Activated CD4-positive, alpha-beta T cell treated with anti-CD3 and anti-CD28 coated beads for 24 hours (primary cell): ENCODE measurements at places on chromosomes 16 and 17.
A peak's percentile ranks its signal among the peaks of the same experiment; 100 is the strongest.

- no peak for DNase-seq
Measured at GRCh38 chr16:78211020-78211599, 111.7 kb downstream of the WWOX start.

DNA sequence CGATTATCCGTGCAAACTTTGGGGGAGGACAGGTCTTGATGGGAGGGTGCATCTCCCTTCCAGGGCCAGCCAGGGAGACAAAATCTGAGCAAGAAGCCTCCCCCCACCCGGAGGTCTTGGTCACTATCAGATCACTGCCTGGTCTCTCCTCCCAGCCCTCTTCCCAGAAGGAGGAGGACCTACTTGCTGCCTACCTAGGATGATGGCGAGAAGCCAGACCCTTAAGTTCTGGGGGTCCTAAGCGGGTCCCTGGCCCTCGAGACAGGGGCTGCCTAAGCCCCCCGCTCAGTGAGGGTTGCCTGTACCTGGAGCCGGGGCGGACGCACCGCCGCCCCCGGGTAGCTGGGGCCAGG, 4.6 kb downstream of the TSPOAP1 start:
- no peak for DNase-seq

- no peak for DNase-seq
Measured at GRCh38 chr16:50498431-50499155, 49.6 kb upstream of the NKD1 start.

DNA sequence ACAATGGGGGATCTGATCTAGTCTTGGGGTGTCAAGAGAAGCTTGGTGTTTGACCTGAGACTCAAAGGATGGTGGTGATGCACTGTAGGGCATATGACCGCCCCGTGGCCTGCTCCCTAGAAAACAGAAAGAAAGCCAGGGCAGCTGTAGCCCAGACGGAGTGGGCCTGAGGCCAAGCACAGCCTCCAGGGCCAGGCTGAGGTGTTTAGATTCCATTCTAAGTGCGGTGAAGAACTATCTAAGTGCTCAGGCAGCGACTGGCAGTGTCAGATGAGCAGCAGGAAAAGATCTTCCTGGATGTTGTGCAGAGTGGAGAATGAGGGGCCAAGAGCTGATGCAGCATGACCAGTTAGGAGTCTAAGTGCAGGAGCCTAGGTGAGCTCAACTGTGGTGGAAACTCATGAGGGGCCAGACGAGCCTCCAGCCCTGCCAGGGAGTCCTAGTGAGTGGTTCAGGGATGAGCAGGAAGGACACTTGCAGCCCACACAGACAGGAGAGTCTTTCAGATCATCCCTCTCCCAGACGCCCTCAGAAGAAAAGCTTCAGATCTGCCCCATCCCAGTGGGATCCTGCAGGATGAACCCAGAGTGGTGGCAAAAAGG, 314.2 kb upstream of the CCL2 start:
- no peak for DNase-seq

- DNase-seq, result no peak
Measured at GRCh38 chr17:19250421-19251173, 13.4 kb downstream of the EPN2 start.

DNA sequence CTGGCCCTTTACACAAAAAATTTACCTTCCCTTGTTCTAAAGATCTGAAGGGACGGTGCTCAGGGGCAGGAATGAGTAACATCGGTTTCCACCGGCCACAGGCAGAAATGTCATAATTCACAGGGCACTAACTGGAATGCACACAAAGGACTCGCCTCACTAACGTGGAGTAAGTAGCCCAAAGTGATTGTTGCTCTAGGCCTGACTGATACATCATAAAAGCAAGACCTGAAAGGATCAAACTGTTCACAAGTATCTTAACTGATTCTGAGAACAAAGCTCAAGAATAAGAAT, 8.9 kb upstream of the TCF25 start:
- no peak for DNase-seq

DNA sequence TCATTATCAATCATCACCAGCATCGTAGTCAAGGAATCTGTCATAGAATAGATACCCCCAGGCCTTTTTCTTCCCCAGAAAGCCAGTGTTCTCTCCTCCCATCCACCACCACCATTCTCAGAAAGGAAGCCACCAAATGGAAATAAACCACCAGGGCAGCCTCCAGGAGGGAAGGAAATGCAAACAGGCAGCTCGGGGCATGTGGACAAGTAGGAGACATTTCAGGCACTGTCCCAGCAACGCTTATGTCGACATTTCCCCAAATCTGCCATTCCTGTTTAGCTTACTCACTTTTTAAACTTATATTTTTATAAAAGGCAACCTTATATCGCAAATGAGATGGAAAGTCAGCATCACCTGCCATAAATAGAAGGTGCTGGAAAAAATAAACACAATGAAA, 15.8 kb downstream of the EMP2 start:
- DNase-seq, result no peak

DNA sequence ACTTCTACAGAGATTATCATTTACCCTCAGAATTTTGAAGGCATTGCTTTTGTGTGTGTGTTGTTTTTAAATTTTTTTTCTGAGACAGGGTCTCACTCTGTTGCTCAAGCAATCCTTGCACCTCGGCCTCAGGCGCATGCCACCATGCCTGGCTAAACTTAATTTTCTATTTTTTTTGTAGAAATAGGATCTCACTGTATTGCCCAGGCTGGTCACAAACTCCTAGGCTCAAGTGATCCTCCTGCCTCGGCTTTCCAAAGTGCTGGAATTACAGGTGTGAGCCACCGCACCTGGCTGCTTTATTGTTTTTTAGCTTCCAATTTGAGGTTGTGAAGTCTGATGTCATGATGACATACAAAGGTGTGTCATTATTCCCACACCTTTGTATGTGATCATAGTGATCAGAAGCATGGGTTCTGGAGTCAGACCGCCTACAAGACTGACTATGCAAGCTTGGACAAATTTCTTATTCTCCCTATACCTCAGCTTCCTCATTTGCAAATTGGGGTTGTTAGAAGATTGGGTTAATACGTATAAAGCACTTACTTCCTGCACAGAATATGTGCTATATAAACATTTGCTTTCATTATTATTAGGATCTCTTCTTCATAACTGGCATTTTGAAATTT, 5.8 kb downstream of the SEPHS2 start:
- DNase-seq, result no peak

- DNase-seq, result no peak
Measured at GRCh38 chr17:32814836-32815235, 62.1 kb downstream of the MYO1D start.

GRCh38 chr16:61576476-61576875, 459.8 kb downstream of the CDH8 start:
- DNase-seq, result no peak

DNA sequence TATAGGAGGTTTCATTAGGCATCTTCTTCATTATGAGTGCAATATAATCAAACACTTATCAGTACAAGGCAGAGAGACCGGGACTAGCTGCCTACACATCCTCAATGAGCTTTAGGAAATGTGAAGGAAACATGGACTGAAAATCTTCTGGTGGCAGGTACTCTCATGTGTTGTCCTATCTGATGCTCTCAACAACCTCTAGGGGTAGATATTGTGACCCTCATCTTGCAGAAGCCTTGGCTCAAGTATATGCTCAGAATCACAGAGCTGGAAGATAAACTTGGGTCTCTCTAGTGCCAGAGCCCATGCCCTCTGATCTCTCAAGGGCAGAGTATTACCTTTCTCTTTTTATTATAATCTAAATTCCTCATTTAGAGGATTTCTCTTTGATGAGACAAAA, 181.6 kb upstream of the C17orf78 start:
- DNase-seq, result no peak

DNA sequence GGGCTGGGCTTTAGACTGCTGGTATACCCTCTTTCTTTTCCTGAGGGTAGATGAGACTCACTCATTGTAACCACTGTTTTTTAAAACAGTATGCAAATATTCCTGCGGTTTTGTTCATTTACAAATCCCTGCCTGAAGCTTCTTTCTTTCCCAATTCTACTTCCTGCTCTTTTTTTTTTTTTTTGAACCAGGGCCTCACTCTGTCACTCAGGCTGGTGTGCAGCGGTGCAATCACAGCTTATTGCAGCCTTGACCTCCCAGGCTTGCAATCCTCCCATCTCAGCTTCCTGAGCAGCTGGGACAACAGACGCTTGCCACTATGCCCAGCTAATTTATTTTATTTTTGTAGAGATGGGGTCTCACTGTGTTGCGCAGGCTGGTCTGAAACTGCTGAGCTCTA, 8.0 kb upstream of the SULT1A1 start:
- no peak for DNase-seq

- peak; percentile 97 for DNase-seq
Measured at GRCh38 chr17:2041561-2042389, at the start of gene OVCA2. TSS of gene OVCA2 (plus strand) at chr17:2042022. CDS start at chr17:2042048, 26 bp downstream.

DNA sequence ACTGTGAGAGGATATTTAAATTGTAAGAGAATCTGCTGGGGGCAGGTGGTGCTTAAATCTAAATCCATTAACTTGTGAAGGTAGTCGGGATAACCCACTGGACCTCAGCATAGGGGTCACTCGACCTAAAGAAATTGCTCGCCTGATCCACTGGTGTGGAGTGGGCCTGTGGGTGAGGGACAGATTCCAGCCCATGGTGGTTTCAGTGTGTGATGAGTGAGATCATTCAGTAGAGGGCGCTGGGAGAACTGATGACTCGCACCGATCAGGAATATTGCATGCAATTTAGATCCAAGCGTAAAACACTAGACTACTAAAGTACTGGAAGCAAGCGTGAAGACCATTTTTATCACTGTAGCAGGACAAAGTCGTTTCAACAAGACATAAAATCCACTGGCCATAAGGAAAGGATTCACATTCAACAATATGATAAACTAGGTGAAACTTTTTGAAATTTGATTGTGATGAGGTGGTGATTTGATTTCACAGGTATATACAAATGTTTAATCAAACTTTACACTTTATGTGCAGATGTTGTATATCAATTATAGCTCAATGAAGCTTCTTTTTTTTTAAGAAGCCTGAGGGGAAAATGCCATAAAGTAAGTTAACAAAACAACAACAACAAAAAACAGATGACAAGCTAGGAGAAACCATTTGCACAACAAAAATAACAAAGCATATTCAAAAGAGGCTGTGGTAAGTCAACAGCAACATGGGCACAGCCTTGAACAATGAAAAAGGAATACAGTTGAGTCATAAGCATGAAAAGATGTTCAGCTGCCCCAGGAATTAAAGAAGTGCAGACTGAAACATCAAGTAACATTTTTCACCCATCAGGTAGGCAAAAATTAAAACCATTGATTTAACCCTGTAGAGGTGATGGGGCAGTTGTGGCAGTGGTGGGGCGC, 7.5 kb upstream of the TMEM170A start:
- peak; percentile 20 for DNase-seq

GRCh38 chr16:31529108-31529936, 1.6 kb downstream of the AHSP start:
- DNase-seq, result no peak

- no peak for DNase-seq
Measured at GRCh38 chr16:74700116-74700437, 585 bp downstream of the MLKL start.

DNA sequence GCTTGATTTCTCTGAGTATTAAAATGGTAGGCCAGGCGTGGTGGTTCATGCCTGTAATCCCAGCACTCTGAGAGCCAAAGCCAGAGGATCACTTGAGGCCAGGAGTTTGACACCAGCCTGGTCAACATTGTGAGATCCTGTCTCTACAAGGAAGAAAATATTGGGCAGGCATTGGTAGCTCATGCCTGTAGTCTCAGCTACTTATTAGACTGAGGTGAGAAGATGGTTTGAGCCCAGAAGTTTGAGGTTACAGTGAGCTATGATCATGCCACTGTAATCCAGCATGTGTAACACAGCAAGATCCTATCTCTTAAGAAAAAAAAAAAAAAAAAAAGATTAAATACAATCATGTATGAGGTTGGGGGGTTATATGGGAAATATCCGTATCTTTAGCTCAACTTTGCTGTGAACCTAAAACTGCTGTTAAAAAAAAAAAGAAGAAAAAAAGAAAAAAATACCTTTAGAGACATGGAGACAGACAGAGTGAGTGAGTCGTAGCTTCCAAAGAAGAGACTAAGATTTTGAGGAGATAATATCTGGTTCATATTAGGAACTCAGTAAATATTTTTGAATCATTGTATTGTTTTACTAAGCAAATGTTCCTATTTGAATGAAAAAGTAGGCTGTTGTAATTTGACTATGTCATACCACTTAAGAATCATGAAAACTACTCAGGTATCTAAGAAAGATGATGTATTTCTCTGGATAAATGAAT, 325.7 kb upstream of the TBX2 start:
- DNase-seq, result no peak

GRCh38 chr17:13107676-13108235, 89.9 kb upstream of the ELAC2 start:
- DNase-seq, result no peak

GRCh38 chr17:40542558-40543411, 22.5 kb downstream of the CCR7 start:
- DNase-seq, result peak; percentile 39

GRCh38 chr16:81601601-81602255, 157.1 kb downstream of the CMIP start:
- DNase-seq, result no peak

DNA sequence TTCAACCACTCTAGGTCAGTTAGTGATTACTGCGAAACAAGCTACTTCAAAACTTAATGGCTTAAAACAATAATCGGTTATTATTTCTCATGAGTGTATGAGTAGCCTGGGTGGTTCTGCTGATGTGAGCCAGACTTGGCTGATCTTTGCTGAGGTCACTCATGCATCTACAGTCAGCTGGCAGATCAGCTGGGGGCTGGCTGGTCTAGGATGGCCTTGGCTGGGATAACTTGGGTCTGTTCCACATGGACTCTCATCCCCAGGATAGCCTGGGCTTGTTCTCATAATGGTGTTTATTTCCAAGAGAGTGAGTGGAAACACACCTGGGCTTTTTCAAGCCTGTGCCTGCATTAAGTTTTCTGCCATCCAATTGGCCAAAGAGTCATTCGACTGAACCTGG, 13.0 kb downstream of the CCDC182 start:
- no peak for DNase-seq
